ENCODE measurements at places on chromosomes 16 and 17.

GRCh38 chr17:58328195-58329034, at the start of gene TSPOAP1:
Gene TSPOAP1 (minus strand): TSS chr17:58328795. CDS start chr17:58327920, 875 bp downstream.
- no peak for DNase-seq

GRCh38 chr17:77569846-77570564, 388.5 kb upstream of the TNRC6C start:
- no peak for DNase-seq

- DNase-seq: no peak
Observed at GRCh38 chr17:64580384-64581315, 73.9 kb downstream of the CEP95 start.

DNA sequence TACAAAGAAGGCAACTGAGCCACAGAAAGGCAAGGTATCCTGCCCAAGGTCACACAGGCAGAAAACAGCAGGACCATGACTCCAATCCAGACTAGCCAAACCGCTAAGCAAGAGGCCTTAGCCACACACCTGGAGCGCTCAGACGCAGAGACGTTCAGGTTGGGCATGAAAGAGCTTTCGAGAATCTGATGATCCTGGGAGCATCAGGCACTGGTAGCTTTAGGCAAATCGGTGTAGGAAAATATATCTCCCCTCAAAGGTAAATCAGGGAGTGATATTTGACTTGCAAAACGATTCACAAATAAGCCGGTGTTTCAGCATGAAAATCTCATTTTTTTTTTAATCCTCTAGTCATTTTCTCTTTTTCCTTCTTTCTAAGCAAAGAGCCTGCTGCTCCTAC, 279.0 kb downstream of the MRTFB start:
- DNase-seq: no peak

- no peak for DNase-seq
Observed at GRCh38 chr17:67276075-67276474, 31.1 kb upstream of the HELZ start.

GRCh38 chr16:20072146-20072873, 1.4 kb downstream of the GPR139 start:
- DNase-seq: no peak

DNA sequence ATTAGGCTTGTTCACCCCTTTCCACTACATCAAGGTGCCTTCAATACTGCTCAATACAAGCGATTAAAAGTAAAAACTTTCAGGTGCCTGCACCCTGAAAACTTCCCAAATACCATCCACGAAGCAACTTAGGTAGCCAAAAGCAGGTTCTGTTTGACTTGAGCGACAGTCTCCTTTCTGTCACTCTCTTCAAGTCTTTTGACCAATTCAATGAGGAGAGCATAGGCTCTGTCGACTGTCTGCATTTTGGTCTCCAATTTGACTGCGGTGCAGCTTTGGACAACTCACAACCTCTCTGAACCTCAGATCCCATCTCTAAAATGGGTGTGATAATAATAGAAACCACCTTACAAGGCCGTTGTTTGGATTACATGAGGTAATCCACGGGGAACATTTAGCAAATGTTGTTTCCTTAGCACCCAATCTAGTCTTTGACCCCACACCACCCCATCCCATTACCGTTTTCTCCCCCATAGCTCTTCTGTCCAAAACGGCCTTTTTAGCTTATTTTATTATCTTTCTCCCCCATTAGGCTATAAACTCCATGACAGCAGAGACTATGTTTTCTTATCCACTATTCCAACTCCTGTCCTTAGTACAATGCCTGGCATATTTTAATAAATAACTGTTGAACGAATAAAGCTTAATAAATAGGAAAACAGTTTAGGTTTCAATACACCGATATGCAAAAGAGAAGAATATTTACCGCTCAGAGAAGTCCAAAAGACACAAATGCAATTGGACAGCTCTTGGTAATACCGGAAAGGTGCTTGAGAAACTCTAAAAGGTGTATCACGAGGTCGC, 999 bp downstream of the MARF1 start:
- no peak for DNase-seq

DNA sequence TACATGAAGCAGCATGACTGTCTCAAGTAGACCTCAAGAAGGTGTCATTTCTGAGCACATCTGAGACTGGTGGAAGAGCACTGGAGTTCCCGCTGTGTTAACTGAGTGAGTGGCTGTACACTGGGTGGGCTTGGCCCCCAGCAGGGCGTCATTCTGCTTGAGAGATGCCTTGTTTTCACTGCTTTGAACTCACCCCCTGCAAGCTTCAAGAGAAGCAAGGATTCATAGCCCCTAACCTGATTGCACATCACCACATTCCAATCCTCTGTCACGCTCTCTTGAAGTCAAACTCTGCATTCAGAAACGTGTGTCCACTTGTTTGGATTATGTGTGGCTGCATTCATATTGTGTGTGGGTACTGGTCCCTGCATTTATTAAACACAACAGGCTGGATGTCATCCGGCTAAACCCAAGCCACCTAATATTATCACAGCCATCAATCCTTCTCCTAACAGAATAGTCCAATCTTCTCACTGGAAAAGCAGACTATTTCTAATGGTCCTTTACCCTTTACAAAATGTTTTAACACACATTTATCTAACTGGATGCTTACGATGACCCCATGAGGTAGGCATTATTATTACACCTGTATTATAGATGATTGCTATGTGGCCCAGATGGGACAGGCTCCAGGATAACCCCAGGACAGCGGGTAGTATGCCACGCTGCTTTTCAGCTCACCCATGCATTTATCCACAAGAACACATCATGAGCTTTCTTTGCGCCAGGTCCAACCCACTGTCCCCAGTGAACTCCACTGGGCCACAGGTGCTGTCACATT, 76.3 kb downstream of the USP31 start:
- no peak for DNase-seq

DNA sequence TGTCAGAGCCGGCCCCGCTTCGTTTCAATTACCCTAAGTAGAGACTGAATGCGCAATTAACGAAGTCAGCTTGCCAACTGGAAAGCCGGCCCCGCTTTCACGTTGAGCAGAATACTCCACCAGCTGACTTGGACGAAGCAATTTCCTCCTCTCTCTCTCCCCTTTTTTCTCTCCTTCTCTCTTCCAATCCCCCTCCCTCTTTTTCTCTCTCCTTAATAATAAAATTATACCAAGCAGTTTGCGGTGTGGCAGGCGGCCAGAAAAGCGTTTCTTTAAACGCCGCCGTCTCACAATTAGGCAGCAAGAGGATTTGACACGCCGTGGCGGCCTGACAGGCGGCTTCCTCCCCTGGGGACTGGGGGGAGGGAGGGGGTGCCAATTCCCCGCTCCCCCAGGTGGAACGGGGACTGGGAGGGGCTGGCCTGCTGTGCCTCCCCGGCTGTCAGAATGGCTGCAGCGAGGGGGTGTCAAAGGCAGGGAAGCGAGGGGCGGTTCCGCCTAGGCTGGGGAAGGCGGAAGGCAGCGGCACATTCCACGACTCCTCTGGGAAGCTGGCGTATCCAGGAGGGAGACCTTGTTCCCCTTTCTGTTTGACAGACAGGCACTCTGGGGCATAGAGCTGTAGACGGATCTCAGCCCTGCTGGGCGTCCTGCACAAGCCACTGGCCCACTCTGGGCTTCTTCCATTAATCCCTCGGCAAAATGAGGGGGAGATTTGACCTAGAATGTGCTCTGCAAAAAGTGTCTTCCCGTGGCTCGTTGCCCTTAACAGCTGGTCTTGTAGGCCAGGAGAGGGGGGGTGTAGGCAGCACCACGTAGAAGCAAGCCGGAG, 52.7 kb downstream of the SREBF1 start:
- DNase-seq: no peak

GRCh38 chr17:64115043-64115698, 14.8 kb downstream of the ERN1 start:
- no peak for DNase-seq

DNA sequence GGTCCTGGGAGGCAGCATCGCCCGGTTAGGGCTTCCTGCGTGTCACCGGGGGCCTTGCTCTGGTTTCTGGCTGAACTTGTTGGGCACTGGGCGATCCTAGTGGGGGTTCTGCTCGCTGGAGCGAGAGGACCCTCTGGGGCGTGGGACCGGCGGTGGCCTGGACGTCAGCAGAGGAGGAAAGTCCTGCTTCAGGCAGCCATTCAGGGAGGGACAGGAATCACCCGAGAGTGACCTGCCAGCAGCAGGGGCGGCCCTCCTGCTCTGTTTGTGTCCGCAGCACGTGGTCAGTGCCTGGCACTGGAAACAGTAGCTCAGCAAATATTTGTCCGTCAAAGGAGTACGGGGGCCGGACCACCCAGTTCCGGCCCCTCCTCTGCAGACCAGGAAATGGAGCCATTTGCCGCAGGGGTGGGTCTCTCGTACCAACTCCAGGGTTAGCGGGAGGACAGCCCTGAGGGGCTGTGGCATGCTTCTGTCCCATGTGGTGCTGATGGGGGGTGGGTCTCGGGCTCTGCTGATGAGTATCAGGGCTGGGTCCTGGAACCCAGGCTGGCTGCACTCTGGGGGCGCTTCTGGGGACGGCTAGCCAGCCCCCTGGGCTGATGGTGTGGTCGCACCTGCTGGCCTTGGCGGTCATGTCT, 48.3 kb downstream of the BAIAP2 start:
- DNase-seq: no peak

DNA sequence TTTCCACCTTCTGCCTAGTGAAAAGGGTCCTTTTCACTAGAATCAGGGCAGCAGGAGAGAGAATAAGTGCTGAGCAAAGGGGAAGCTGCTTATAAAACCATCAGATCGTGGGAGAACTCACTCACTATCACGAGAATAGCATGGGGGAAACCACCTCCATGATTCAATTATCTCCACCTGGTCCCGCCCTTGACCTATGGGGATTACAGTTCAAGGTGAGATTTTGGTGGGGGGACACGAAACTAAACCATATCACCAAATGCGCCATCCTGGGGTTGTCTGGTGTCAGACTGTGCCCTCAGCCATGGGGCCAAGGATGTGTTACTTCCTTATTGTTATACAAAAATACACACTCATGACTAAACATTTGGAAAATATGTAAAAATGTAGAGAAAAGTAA, 10.4 kb upstream of the KATNB1 start:
- no peak for DNase-seq

- no peak for DNase-seq
Observed at GRCh38 chr16:67552476-67552875, 9.8 kb upstream of the CTCF start.

DNA sequence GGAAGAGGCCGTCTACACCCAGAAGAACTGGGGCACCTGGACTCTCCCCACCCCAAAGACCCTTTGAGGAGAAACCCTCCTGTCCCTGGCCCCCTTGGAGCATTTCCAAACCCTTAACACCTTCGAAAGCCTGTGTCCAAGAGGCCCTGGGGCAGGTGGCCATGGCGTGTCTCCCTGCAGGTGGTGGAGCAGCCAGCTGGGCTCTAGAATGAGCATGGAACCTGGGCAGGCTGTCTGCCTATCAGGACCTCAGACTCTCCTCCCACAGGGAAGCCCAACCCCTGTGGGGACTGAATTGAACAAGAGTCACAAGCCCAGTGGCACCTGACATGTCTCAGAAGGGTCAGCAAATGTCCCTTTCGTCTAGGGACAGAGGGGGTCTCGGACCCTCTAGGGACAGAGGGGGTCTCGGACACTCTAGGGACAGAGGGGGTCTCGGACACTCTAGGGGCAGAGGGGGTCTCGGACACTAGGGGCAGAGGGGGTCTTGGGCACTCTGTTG, 8.4 kb downstream of the CBX4 start:
- DNase-seq: no peak
